ENCODE measurements at places on chromosomes 1 and 21. TPM values are rescaled to one million over a fixed set of nuclear protein-coding genes. Genes with fewer than 3 reads are reported as not detected.

- DNase-seq: no peak
Measured at GRCh38 chr1:5927506-5928370, 64.5 kb downstream of the NPHP4 start.

- no peak for DNase-seq
Measured at GRCh38 chr1:38775175-38775845, 84.3 kb downstream of the RRAGC start.

BRINP2 gene
- not detected for total RNA-seq

LCE1E gene
- not detected for total RNA-seq
